KG1 (cell line): ENCODE measurements at places on chromosomes 6 and 20.

DNA sequence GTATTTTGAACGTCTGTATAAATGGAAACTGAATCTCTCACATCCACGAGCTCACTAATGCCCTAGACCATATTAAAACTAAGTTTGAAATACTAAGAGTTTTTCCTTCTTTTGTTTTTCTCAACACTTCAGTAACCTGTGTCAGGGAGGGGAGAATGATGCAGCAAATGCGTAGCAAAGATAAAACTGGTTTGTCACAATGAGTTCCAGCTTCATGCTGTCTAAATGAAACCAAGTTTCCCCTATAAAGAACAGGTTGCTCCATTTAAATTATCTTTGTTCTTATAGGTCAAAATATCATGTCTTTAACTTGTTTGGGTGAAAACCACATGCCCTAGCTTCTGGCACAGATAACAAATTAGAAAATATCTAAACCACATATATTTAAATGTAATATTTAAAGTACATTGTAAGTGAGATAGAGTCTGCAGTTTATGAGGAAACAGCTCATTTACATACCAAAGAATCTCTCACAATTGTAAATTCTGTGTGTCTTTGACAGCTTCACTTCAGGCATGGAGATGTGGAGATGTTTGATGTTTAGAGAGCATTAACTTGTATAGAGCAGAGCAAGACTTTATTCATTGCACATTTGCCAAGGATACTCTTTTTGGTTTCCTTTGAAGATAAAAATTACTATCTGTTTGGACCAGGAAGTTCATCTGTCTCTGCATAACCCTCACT lies 7.3 kb downstream of the TRDN start:
- no peak for DNase-seq

- no peak for DNase-seq
These were observed 405.1 kb downstream of the TAF4 start for GRCh38 chr20:61660559-61660958.

GRCh38 chr6:117564681-117565080 lies 37.6 kb downstream of the GOPC start:
- no peak for DNase-seq

- DNase-seq, result no peak
These were observed 77.9 kb downstream of the PCSK2 start for GRCh38 chr20:17304774-17305173.

GRCh38 chr6:144215402-144215931 lies 65.2 kb downstream of the STX11 start:
- DNase-seq, result no peak

GRCh38 chr6:138454981-138455706 lies 44.1 kb downstream of the NHSL1 start:
- DNase-seq, result no peak

GRCh38 chr20:24340933-24341332 lies 128.5 kb upstream of the SYNDIG1 start:
- DNase-seq, result no peak

GRCh38 chr20:6355754-6356451 lies 233.1 kb upstream of the FERMT1 start:
- DNase-seq, result no peak

DNA sequence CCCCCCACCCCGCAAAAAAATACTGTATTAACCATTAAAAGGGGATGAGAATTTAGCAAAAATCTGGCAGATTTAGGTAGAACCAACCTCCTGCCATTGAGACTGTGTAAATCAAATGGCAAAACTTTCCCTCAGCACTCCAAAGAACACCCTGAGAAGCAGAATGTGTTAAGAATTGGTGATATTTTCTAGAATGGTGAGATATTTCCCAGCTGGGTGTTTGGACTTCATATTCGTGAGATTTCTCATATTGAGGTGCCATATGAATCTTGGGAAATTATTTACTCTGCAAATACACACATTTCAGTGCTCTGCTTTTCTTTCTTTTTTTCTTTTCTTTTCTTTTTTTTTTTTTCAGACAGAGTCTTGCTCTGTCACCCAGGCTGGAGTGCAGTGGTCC lies 66.3 kb upstream of the FOXO3 start:
- no peak for DNase-seq

- DNase-seq, result no peak
These were observed 1.4 kb downstream of the DEFB132 start for GRCh38 chr20:258963-259362.

GRCh38 chr6:110617057-110617456 lies 140.6 kb upstream of the SLC22A16 start:
- no peak for DNase-seq

- DNase-seq, result peak; percentile 31
These were observed 920 bp downstream of the GJA1 start for GRCh38 chr6:121436274-121436857.

DNA sequence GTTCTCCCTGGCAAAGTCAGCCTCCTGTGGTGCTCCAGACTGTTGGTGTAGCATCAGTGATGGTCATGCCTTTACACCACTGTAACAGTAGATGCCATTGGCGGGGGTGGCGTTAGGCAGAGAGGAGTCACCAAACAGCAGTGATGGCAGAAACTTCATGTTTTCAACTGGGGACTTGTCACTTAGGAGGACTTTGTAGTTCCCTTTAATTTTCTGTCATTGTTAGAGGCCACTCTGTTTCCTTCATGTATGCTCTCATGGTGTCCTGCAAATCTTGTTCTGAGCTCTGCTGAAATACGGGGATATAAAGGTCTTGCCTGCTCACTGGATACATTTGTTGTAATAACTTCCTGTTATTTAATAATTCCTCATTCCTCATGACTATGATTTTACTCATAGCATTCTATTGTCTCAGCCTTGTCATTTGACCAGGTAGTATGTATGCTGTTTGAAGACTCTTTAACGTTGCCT lies 4.6 kb downstream of the MAP3K4 start:
- DNase-seq, result no peak
